ENCODE measurements at places on chromosomes 6 and 20. TPM values are rescaled to one million over a fixed set of nuclear protein-coding genes. Genes with fewer than 3 reads are reported as not detected.

Gene GPR6
- 1.3 TPM for total RNA-seq

Gene RAET1L
- total RNA-seq = not detected

Gene ORC3
- total RNA-seq = 52.6 TPM

Gene SIRPD
- total RNA-seq = not detected

Gene PI16
- total RNA-seq = not detected

Gene DAAM2
- 14.1 TPM for total RNA-seq

Gene BPIFB1
- not detected for total RNA-seq

Gene C6orf58
- 2.2 TPM for total RNA-seq

Gene CLVS2
- 70.1 TPM for total RNA-seq

Gene RTF2
- total RNA-seq = 41.0 TPM

Gene GHRH
- total RNA-seq = not detected

Gene RGS17
- total RNA-seq = 82.6 TPM

Gene DEFB114
- total RNA-seq = not detected

Gene HAO1
- total RNA-seq = not detected

Gene FKBP1C
- 0.94 TPM for total RNA-seq

Gene PHACTR1
- total RNA-seq = 90.5 TPM

Gene APOM
- total RNA-seq = 2.2 TPM

Gene CTAGE9
- not detected for total RNA-seq

Gene NFATC2
- total RNA-seq = 0.63 TPM

Gene IL20RA
- total RNA-seq = not detected

Gene SFTA2
- total RNA-seq = not detected

Gene ZSCAN26
- total RNA-seq = 45.4 TPM

Gene OR2H1
- not detected for total RNA-seq

Gene ZNF311
- total RNA-seq = 8.1 TPM

Gene EPPIN
- not detected for total RNA-seq

Gene MED20
- 21.0 TPM for total RNA-seq

Gene MLIP
- total RNA-seq = 10.6 TPM

Gene DOK5
- 259 TPM for total RNA-seq

Gene AURKA
- 4.4 TPM for total RNA-seq

Gene HLA-DMB
- total RNA-seq = 0.31 TPM

Gene SPATS1
- not detected for total RNA-seq

Gene HTR1B
- 1.9 TPM for total RNA-seq

Gene PCSK2
- total RNA-seq = 40.7 TPM

Gene COL9A3
- total RNA-seq = 27.9 TPM

Gene PHACTR2
- 18.8 TPM for total RNA-seq

Gene SEMG1
- not detected for total RNA-seq

Gene PRSS35
- total RNA-seq = 2.5 TPM

Gene TMEM170B
- total RNA-seq = 56.0 TPM

Gene SDCBP2
- total RNA-seq = 2.8 TPM

Gene DPPA5
- total RNA-seq = not detected

Gene DNAH8
- under 0.01 TPM for total RNA-seq

Gene RAET1E
- total RNA-seq = not detected

Gene MUCL3
- total RNA-seq = not detected

Gene VSX1
- total RNA-seq = not detected

Gene CCN2
- 5.6 TPM for total RNA-seq

Gene NINL
- 46.6 TPM for total RNA-seq

Gene LZTS3
- 18.8 TPM for total RNA-seq

Gene SOX4
- total RNA-seq = 272 TPM

Gene TRIM10
- total RNA-seq = 0.31 TPM

Gene BMP2
- 2.5 TPM for total RNA-seq

Gene PDE10A
- 92.0 TPM for total RNA-seq

Gene FOXA2
- total RNA-seq = not detected

Gene PSMB1
- total RNA-seq = 153 TPM

Gene FARS2
- 25.0 TPM for total RNA-seq

Gene SOX18
- total RNA-seq = 0.63 TPM

Gene L3MBTL1
- 79.5 TPM for total RNA-seq

Gene OR2B3
- not detected for total RNA-seq

Data from parietal lobe (tissue), 2 donors.